Ureter (tissue), 1 donor: ENCODE measurements at places on chromosomes 1 and 21. TPM values are rescaled to one million over a fixed set of nuclear protein-coding genes. Genes with fewer than 3 reads are reported as not detected.

DNA sequence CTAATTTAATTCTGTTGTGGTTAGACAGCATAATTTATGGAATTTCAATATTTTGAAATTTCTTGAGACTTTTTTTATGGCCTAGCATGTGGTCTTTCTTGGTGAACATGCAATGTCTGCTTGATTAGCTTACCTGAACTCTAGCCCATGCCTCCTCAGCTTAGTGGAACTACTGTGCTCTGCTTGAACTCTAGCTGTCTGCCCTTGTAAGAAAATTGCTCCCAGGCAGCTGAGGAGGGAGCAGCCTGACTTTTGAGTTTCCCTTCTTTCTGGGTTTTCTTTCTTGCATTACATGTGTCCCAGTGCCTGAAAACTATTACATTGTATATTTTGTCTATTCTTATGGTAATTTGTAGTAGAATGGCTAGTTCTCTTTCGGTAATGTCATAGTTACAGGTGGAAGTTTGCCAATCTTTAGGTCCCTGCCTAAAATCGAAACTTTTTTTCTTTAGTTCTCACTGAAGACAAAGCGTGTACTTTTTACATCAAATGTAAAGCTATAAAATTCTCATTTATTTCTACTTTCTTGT, 105.3 kb downstream of the MAST2 start:
- DNase-seq, result no peak

- no peak for DNase-seq
These were observed 599.1 kb downstream of the PTPRU start for GRCh38 chr1:29835406-29835805.

- no peak for DNase-seq
These were observed 132.5 kb upstream of the SYT6 start for GRCh38 chr1:114286179-114286578.

DNA sequence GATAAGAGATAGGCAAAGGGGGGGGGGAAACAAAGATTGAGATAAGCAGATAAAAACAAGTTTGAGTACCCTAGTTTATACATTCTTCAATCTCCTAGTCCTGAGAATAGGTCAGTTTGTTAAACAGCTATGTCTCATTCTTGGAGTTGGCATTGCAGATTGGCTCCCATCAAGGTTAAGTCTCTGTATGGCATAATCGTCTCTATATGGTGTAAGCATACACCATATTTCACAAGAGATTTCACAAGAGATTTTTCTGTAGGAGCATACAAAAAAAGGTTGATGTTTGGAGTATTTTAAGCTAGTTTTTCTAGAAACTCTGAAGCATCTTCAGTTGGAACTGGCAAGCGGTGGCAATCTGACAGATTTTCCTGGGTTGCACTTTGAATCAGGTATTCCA, 35.8 kb downstream of the NCAM2 start:
- DNase-seq, result no peak

DNA sequence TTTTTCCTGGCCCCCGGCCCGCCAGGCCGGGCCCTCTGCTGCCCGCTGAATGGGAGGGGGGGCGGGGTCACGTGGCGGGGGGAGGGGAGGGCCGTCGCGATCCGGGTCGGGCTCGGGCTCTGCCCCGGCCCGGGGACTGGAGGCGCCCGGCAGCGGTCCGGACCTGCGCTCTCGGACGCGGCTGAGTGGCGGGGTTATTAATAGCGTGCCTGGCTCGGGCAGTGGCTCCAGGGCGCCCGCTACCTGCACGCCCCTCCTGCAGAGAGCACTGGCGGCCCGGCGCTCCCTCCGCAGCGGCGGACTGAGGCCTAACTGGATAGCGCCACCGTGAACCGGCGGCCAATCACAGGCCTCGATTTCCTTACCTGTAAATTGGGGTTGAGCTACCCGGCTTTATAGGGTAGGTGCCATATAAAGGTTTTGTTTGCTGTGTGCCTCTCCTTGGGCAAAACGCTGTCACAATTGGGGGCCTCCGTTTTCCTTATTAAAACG, 28.1 kb downstream of the AHDC1 start:
- no peak for DNase-seq

FRRS1 gene
- 16.3 TPM for total RNA-seq

ANGPTL1 gene
- 26.3 TPM for total RNA-seq
